Activated naive CD4-positive, alpha-beta T cell treated with Interleukin-2 at 50 U/mL for 16 hours (primary cell): ENCODE measurements at places on chromosomes 7 and 10.

DNA sequence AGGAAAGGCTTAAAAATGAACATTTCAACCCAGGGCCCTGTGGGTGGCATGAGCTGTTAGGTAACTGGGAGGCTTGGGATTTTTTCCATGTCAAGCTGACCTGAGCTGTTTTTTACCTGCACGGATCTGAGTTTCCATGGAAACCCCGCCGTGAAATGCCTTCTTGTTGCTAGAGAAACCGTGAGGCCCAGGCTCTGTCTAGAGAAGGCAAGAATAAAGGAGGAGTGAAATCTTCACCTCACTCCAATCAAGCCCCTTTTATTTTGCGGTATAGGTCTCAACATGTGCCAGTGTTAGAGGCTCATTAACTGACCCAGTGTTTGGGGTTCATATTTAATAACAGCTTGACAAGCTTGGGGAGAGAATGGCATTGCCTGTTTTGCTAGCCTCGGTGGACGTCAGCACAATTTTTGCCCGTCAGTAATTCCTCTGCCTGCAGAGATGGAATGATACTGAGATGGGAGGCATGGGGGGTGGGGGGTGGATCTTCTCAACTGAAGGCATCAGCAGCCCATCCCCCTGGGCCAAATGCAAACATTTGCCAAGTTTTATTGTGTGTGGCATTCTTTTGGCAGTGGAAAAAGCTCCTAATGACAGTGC, 48.9 kb upstream of the PDCD4 start:
- no peak for DNase-seq

- DNase-seq: no peak
Measured at GRCh38 chr10:123327450-123327849, 173.2 kb downstream of the BUB3 start.

DNA sequence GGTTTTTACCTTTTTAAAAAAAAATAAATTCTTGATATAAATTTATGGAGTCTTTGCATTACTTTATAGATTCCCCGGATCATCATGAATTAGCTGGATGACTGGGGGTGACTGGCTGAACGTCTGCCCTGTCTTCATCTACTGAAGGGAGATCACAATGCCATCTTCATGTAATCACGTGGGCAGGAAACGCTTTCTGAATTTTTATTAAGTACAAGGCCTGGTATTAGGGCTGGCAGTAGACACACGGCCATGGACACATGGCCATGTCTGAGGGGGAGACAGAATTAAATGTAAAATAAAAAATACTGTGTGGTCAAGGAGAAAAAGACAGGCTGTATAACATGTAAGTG, 111.2 kb downstream of the VIPR2 start:
- DNase-seq: no peak

- peak; percentile 48 for DNase-seq
Measured at GRCh38 chr7:130994378-130995115, 260.5 kb upstream of the KLF14 start.

GRCh38 chr10:34175121-34175520, 640.0 kb downstream of the PARD3 start:
- no peak for DNase-seq

DNA sequence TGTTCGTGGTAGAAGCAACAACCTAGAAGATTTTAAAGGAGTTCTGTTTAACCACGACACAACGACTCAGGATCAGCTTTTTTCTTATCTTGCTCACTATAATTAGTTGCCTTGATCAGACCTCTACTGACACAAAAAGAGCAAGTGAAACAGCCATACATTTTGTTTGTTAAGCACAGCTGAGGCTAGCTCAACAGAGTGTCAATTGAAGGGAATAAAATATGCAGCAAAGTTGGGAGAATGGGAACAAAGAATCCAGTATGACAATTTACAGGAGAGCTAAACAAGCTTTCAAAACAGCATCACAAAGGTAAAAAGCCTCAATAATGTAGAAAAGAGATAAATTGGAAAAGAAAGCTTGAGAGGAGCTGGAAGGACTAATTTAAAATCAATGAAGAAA, 40.5 kb upstream of the HERPUD2 start:
- no peak for DNase-seq

DNA sequence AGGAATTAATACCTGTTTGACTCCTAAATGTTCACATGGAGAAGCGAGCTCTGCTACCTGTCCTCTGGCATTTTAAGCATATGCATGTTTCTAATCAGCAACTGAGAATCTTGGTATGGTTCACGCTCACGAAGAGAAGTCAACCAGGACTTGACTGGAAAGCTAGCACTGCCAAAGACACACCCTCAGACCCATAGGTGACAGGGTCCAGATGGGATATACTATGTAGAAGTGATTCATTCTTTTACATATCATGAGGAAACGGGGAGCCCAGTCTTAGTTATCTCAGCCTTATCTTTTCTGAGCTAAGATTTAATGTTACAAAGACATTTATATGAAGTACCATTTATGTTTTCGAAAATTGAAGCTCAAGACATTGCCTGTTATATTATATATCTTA, 313.0 kb downstream of the DOCK4 start:
- DNase-seq: no peak

GRCh38 chr7:135743907-135744731, 4.5 kb downstream of the FAM180A start:
- DNase-seq: no peak

DNA sequence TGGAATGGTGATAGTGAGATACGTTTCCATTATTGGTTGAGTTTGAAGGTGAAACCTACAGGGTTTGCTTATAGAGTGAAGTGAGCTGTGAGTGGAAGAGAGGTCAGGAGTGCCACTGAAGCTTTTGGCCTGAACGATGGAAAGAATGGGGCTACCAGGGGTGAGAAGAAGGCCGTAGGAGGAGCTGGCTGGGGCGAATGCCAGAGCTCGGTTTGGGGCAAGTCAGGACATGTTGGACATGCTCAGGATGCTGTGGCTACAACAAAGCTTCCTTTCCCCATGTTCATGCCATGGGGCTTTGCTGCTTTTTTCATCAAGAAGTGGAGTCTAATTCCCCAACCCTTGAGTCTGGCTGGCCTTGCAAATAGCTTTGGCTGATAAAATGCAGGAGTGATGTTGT, 253.7 kb downstream of the GLRX3 start:
- DNase-seq: no peak

GRCh38 chr7:13717031-13717430, 272.4 kb downstream of the ETV1 start:
- no peak for DNase-seq

- peak; percentile 93 for DNase-seq
Measured at GRCh38 chr10:59906417-59907202, at the start of gene CCDC6. CCDC6 (minus strand) TSS chr10:59906556; CDS start chr10:59906424, 132 bp downstream.

DNA sequence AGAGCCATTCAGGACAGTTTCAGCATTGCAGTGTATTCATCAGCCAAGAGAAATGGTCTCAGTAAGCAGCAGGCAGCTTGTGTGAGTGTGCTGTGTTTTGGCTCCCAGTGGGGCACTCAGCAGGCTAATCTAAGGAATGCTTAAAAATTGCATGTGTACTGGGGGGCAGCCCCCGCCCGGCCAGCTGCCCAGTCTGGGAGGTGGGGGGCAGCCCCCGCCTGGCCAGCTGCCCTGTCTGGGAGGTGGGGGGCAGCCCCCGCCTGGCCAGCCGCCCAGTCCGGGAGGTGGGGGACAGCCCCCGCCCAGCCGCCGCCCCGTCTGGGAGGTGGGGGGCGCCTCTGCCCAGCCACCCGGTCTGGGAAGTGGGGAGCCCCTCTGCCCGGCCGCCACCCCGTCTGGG, 116.2 kb downstream of the GRID1 start:
- DNase-seq: no peak

DNA sequence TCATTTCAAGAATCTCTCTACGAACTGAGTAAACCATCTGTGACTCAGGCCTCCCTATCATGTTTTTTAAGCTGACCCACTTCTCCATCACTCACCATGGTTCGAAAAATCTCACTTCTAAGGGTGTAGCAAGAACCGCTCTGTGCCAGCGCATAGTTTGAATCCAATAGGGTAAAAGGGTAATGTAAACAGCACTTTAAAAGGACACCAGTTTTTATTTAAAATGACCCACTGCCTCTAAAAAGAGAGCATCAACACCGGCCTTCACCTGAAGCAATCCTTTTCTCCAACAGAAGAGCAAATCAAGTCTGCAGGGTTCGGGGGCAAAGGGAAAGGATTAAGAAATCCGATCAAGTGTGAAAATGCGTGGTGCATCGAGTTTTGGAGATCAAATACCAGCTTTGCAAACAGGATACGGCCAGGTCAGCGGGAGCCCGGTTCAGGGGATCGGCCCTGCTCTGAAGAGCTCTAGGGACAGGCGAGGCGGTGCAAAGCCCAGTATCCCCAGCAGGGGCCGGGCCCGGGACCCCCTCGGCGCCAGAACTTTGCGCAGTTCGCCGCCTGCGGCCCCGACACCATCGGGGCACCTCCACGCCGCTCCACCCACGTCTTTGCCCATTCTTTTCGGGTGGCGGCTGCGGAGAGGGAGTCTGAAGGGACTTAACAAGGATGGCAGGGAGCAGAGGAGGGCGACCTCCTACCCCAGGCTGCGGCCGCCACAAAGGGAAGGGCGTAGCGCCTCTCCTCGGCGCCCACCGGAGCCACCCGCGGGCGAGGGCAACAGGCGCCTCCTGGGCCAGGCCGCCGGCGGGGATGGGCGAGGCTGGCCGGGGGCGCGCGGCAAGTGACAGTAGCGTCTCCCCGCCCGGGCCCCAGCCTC, 842 bp downstream of the NMT2 start:
- peak; percentile 49 for DNase-seq

GRCh38 chr7:73329861-73330581, 2.1 kb downstream of the FKBP6 start:
- no peak for DNase-seq

DNA sequence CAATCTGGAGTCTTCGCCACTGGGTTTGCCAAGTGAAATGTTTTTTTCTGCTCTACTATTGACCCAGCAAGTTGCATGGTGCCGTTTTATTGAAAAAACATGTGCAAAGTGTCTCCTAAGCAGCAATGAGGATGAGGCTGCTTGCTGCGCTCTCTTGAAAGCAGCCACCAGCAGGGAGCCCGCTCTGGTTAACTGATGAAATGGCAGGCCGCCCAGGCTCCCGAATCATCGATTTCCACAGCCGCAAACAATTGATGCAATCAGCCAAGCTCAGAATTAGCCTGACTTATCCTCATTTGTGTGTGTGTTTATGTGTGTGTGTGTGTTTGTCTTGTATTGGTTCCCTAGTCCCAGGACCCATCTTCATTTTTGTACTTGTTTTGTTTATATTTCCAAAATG, 22.2 kb upstream of the LYZL1 start:
- no peak for DNase-seq

- DNase-seq: no peak
Measured at GRCh38 chr10:81594991-81595390, 280.0 kb upstream of the NRG3 start.

- DNase-seq: no peak
Measured at GRCh38 chr7:19709249-19709578, 377 bp upstream of the POLR1F start.
